ENCODE measurements at places on chromosomes 1 and 21. TPM values are rescaled to one million over a fixed set of nuclear protein-coding genes. Genes with fewer than 3 reads are reported as not detected.

- DNase-seq = no peak
Measured at GRCh38 chr1:179921981-179922872, 32.4 kb upstream of the CEP350 start.

Gene ILDR2
- not detected for total RNA-seq

- no peak for DNase-seq
Measured at GRCh38 chr1:14415396-14415795, 183.1 kb upstream of the KAZN start.

GRCh38 chr1:183137782-183138181 lies 48.3 kb upstream of the LAMC2 start:
- no peak for DNase-seq

- DNase-seq = no peak
Measured at GRCh38 chr1:24901791-24902470, 28.1 kb downstream of the RUNX3 start.

GRCh38 chr1:215600867-215601266 lies 33.8 kb downstream of the KCTD3 start:
- DNase-seq = no peak

GRCh38 chr1:8677782-8678181 lies 139.7 kb downstream of the RERE start:
- DNase-seq = no peak

DNA sequence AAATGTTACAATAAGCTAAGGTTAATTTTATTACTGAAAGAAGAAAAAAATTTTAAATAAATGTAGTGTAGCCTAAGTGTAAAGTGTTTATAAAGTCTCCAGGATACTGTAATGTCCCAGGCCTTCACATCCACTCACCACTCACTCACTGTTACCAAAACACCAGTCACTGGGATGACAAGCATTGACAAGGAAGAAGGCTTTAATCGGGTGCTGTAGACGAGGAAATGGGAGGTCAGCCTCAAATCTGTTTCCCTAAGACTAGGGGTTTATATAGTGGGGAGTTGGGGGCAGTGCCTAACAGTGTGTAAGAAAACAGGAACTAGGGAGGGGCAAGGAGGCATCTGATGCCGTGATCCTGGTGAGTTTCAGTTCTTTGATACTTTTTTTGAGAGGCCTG lies 69.4 kb downstream of the CHRM3 start:
- DNase-seq = no peak

DNA sequence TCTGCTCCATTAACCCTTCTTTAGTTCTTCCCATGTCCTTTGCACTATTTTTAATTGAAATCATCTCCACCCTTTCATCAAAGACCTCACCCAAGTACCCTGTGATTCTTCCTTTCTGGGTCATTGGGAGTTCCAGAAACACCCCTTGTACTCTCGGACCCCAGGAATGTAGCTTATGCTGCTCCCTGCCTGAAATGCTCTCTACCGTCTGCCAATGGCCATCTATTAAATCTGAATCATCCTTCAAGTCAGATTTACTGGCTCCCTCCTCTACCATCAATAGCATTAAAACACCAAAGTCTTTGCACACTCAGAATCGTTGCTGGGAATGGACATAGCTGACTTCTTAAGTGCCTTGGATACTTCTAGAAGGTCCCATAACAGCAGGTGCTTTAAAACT lies 73.2 kb upstream of the GADD45A start:
- DNase-seq = no peak

DNA sequence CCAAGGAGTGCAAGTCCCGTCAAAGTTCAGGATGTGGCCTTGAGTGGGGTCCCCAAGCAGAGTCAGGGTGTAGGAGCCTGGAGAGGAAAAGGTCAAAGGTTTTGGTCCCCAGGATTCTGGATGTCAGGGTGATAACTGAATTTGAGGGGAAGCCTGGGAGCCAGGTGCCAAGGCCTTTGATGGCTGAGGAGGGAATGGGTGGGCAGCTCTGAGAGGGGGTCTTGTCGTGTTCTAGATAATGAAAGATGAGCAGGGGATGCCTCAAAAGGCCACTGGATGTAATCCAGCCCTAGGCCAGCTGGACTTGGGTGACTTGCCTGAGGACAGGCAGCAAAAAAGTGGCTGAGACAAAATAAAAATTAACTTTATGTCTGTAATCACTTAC lies 27.5 kb upstream of the KCNA2 start:
- no peak for DNase-seq

Gene RCSD1
- total RNA-seq = 0.07 TPM

Gene GBP7
- total RNA-seq = not detected

DNA sequence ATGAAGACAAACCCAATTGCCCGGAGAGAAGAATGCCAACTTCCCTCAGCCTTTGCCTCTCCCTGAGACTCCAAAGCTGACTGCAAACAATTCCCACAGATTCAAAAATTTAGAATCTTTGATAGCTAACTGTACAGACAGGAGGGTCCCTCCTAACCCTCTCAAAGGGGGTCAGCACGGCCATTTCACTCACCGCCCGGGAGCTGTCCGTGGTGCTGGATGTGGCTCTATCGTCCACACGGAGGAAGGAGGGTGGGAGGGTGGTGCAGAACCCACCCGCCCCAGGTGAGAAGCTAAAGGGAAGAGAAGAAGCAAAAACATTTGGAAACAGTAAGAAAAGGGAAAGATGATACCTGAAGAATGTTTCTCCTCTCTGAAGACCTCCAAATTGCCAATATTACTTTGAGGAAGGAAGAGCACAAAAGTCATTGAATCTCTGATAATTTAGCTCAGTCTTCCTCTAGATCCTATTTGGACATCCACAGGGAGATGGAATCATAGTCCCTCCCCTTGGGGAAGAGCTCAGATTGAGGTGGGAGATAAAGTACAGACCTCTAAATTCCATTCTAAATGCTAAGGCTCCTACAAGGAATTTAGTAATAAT lies 45.6 kb downstream of the RHBG start:
- DNase-seq = no peak

Gene ZFYVE9
- total RNA-seq = 35.3 TPM

- DNase-seq = no peak
Measured at GRCh38 chr1:186905561-186905960, 76.8 kb downstream of the PLA2G4A start.

Gene CFHR2
- total RNA-seq = not detected

DNA sequence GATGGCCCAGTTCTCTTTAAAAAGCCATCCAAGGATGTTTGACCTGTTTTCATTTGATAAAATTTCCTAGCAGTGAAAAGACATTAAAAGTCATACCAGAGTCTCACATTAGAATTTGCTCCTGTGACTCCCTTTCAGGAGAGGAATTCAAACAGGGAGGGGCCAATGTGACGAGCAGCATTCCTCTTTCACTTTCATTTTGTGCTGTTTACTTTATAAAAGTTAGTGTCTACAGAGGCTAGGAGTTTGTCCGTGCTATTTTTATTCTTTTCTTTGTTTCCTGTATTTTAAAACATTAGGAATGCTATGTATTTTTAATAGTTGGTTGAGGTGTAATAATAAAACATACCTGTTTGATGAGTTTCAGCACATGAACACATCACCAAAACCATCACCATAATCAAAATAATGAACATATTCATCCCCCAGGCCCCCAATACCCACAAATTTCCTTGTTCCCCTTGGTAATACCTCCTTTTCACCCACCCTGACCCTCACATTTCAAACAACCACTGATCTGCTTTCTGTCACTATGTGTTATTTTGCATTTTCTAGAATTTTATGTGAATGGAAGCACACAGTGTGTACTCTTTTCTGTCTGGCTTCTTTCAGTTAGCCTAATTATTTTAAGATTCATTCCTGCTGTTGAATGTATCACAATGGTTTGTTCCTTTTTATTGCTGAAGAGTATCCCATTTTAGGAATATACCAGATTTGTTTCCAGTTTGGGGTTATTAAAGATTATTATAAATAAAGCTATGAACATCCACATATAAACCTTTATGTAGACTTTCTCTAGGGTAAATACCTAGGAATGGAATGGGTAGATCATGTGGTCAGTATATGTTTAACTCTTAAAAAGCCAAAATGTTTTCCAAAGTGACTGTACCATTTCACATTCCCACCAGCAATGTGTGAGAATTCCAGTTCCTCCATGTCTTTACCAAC lies 129.5 kb downstream of the TENT5C start:
- DNase-seq = no peak

Gene SPATA46
- total RNA-seq = not detected

Gene S1PR1
- total RNA-seq = 234 TPM

DNA sequence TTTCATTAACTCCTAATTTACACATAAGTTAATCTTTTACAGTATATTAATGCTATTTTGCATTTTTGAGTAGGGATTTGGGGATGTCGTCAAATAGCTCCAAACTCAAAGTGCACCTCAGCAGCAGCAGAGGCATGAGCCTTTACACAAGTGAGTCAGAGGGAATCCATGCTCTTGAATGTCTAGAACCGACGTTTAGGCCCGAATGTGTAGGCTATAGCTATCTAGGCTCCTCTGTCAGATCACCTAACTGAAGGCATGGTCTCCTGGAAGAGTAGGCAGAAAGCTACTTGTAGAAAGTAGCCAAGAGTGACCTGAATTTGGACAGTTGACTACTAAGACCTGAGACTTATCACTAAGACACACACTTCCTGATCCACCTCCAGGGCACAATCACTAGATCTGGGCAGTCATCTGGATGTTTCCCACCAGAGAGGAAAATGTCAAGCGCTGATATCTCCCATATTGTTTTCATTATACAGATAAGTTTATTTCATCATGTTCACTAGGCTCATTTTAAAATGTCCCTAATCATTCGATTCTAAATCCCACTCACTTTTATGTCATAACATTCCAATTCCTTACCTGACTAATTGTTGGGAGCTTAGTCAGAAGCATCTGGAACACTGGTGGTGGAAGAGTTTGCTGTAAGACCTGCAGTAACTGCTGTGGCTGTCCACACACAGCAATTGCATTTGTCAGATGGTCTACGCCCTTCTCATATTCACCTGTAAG lies 15.3 kb downstream of the TOMM20 start:
- no peak for DNase-seq

GRCh38 chr1:169025412-169025811 lies 81.1 kb upstream of the ATP1B1 start:
- no peak for DNase-seq

Gene LCE1A
- total RNA-seq = not detected

Gene MYOG
- not detected for total RNA-seq

GRCh38 chr1:113255038-113255719 lies 135.1 kb upstream of the MAGI3 start:
- DNase-seq = no peak

DNA sequence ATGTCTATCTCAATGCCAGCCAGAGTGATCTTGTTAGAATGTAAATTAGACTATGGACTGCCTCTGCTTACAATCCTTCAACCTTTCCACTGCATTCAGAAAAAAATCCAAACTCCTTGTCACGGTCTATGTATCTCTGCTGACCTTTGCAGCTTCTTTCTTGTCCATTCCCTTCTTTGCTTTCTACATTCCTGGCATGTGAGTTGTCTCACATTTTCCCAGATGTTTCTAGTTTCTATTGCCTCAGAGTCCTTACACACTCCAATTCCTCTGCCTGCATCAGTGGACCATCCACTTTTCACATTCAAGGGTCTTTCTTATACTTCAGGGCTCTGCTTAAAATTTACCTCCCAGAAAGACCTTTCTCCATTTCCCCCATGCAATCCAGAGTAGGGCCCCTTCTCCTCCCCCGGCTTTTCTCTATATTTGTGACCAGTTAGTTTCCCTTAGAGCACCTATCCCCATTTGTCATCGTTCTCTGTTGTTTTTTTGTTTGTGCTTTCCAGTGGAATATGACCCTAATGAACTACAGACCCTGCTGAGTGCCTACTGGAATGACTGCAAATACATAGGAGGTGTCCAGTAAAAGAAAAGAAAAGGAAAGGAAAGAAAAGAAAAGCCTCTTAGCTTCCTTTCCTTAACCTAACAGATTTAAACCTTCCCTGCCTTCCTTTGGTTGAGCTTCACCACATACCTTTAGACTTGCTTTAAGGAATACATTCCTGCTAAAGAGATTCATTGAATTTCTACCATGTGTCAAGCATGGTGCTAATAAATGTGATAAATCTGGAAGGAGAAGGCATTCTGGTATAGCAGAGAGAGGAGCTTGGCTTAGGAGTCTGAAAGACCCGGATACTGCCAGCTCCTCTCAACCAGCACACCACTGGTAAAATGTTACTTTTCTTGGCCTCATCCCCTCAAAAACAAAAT lies 102.0 kb downstream of the DIRAS3 start:
- DNase-seq = no peak

GRCh38 chr1:81877940-81878339 lies 77.2 kb downstream of the ADGRL2 start:
- DNase-seq = no peak

Gene PERM1
- total RNA-seq = not detected

GRCh38 chr1:206921772-206922265 lies at the start of gene FCMR:
Gene FCMR (minus strand): TSS chr1:206921941. CDS start chr1:206921854, 87 bp downstream.
- no peak for DNase-seq

DNA sequence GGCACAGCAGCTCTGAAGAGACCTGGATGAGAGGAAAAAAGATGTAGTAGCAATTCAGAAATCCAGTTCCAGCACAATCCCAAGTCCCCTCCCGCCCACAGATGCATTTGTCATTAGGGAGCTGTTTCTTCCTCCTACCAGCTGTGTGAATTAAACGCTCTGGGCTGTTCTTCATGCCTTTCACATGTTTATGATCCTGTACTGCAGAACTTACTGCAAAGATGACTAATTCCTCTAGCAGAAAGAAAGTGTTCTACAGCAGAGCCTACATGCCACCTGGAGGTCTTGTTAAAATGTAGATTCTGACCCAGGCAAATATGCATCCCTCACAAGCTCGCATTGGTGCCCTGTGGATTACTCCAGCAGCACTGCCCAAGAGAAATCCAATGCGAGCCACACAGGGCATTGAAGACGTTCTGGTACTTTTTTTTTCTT lies 6.5 kb downstream of the ENO1 start:
- DNase-seq = no peak

- no peak for DNase-seq
Measured at GRCh38 chr1:3910857-3911845, 11.1 kb upstream of the C1orf174 start.

- DNase-seq = no peak
Measured at GRCh38 chr1:228511546-228512445, 24.6 kb downstream of the RNF187 start.

GRCh38 chr1:67133177-67133576 lies 1.6 kb downstream of the C1orf141 start:
- DNase-seq = no peak

GRCh38 chr1:190049314-190049713 lies 428.4 kb downstream of the BRINP3 start:
- no peak for DNase-seq

Gene CACNA1S
- total RNA-seq = not detected

DNA sequence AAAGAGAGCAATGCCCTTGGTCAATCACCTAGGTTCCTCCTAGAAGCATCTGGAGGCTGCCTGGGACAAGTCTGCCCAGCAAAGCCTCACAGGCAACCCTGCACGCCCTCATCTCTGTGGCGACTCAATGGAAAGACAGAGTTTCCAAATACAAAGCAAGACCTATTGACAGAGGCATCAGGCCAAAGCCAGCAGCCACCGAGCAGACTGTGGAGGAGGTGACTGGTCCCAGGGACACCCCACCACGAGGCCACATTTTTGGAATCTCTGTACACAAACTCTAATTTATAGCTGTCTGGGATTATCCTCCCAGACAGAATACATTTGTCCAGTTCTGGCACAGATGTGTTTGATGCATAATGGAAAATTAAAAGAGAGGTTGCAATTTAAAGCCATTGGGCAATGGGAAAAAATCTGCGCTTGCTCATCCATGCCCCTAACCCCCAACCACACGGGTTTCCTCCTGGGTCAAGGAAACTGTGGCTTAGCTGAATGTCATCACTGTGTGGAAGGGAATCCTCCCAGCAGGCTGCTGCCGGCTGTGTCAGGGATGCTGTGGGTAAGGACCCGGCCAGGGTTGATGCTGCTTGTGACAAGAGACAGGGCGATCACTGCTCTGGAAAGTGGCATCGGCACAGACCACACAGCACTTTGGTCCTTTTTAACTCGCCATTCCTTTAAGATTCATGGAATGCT lies 14.3 kb downstream of the TSPAN2 start:
- DNase-seq = no peak

GRCh38 chr1:25673962-25674806 lies 57.6 kb downstream of the MAN1C1 start:
- DNase-seq = no peak
